T-helper 2 cell (primary cell): ENCODE measurements at places on chromosomes 12 and 14.

GRCh38 chr12:107549651-107550480, 135.7 kb upstream of the PWP1 start:
- DNase-seq: no peak

DNA sequence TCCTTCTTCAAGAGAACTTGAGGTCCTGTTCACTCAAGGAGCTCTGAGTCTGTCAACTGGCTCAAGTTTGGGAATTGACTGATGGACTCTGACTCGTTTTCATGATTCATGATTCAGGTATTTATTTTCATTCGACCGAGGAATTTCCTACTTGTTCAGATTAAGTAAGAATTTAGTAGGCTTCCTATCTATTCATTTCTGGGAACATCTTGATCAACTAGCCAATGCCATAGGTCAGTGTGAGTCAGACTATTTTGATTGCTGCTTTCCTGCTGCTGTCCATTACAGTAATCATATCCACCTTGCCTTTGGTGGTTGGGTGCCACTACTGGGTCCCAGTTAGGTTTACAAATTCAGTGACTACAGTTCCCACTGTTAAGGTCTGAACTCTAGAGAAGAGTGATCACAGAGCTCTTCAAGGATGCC, 6.1 kb downstream of the FAM186A start:
- DNase-seq: no peak

GRCh38 chr12:47079981-47080724, 394 bp upstream of the AMIGO2 start:
- DNase-seq: peak; percentile 7

DNA sequence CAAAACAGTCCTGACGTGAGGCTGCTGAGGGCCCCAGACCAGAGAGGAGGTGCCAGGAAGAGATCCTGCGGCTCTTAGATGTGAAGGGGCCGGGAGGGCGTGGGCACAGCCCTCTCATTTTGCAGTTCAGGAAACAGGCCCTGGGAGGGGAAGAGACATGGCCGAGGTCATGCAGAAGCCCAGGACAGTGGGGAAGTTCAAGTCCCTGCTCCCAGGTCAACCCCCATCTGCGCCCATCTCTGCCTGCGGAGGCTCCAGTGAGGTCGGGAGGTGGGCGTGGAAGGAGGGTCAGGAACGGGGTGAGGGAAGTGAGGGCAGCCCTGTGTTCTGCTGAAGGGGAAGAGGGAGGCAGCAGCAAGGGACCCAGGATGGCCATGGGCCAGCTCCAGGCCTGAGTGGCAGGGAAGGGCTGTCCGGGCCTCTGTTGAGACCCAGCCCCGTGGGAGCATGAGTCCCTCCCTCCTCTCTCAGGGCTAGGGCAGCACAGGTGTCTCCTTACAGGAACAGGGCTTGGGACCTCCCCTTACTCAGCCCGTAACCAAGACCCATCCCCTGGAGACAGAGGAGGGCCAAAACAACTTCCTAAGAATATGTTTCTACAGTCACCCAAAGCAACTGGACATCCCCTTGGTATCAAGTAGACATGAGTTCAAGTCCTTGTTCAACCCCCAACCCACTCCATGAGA, 90.8 kb downstream of the LGMN start:
- no peak for DNase-seq

GRCh38 chr12:40056373-40056772, 49.5 kb downstream of the SLC2A13 start:
- DNase-seq: no peak

DNA sequence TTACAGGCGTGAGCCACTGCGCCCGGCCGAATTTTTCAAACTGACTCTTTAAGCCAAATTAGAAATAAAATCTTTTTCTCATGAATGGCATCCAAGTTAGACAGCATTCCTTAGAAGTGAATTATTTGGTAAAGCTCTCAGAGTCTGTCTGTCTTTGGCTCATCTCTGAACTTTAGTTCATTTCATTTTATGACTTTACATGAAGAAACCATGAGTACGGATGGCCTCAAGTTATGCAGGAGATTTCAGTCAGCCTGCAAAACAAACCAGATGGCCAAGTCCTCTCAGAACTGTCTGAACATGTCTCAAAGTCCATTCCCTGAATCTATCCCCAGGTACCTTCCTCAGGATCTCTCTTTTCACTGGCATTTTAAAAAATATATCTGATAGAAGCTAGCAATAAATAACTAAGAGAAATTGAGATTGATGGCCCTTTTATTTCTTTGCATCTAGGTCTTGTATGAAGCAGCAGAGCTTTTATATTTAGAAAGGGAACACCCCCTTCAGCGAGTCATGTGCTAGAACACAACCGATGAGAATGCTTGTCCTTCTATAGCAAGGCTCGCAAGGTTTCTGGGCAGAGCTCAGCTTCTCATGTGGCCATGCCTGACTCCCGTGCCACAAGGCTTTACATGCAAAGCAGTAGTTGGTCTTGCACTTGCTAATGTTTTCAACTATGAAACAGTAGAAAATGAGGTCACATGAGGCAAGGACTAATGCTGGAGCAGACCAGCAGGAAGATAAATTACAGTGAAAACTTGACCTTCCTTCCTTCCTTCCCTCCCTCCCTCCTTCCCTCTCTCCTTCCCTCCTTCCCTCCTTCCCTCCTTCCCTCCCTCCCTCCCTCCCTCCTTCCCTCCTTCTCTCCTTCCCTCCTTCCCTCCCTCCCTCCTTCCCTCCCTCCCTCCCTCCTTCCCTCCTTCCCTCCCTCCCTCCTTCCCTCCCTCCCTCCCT, 125.0 kb downstream of the AKAP6 start:
- DNase-seq: no peak

- no peak for DNase-seq
Observed at GRCh38 chr14:95319312-95320077, at the start of gene CLMN. CLMN (minus strand) TSS chr14:95319908; CDS start chr14:95319792, 116 bp downstream.

DNA sequence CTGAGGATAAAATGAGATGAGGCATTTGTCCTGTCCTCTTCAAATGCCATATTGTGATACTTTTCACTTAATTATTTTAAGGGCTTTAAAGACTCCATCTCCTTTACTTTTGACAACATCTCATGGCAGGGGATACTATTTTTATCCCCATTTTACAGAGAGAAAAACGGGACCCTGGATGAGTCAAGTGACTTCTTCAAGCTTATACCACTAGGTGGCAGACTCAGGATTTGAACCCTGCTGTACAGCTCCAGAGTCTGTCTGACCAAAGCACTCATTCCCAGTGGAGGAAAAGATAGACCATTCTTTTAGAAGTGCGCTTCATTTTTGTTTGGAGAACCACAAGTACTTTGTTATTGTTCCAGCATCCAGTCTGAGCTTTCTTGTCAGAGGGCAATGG, 1.7 kb upstream of the SMOC1 start:
- no peak for DNase-seq

DNA sequence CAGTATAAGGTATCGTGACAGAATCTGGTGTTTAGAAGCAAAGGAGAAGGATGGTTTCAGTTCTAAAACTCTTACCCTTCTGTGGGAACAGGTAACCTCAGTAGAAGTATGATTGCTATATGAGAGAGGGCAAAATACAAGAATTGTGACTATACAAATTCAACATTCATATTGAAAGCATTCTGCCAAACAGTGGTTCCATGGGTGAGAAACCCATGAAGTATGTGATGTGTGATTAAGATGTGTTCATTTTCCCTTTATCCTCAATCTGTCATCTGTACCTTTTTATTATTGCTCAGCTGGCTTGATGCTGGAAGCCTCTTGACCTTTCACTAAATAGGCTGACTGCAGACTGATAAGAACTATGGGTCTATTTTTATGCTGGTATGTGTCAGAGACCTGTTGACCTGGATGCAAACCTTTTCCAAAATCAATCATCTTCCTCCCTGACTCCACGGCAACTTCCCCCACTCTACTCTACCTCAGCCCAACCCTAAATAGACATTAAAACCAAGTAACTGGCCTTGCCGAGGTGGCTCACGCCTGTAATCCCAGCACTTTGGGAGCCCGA, 109.6 kb downstream of the STXBP6 start:
- no peak for DNase-seq

GRCh38 chr12:47560415-47560814, 145.4 kb downstream of the RPAP3 start:
- no peak for DNase-seq

DNA sequence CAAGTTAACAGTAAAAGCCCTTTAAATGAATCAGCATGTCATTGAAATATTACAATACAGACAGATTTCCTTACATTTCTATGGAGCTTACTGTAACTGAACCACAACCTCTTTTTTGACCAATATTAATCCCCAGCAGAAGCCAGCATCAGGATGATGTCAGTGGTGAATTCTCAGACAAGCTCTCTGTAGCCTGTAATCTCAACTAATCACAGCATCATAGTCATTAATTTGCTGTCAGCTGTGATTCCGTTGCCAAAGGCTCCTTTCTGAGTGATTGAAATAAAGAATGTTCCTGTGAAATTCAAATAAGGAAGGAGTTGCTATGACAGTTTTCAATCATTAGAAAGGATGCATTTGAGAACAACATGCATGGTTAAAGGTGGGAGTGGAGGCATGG, 323.1 kb downstream of the PDZRN4 start:
- DNase-seq: no peak

- no peak for DNase-seq
Observed at GRCh38 chr12:119676022-119676421, 8.1 kb downstream of the PRKAB1 start.

DNA sequence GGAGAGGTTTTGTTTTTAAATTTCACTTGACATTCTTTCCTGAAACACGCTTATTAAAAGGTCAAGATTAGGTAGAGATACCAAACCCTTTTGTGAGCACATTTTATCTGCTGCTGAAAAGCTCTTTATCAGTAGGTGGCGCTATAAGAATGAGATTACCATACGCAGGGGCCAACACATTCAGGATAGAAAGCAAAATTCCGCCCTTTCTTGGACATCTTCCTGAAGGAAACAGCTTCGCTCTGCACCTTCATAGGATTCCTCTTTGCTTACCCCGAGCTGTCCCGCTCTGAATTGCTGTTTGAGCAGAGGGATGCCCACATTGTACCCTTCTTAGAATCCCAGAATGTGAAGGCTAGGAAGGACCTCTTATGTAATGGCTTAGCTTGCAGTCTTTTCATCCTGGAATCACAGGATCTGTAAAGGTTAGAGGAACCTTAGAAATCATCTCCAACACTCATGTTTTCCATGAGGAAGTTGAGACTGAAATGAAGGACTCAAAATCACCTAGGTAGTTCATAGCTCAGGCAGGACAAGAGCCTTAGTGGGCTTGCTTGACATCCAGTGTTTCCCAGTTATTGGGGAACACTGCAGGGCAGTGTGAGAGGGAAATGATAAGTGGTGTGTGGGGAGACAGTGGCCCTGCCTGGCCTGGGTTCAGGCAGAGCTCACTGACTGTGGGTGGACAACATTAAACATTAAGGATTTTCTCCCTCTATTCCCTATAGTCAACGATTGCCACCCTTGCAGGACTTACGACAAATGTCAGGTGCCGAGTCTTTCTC, 38.7 kb upstream of the CRY1 start:
- DNase-seq: peak; percentile 31

- peak; percentile 90 for DNase-seq
Observed at GRCh38 chr12:3752096-3752709, 706 bp downstream of the CRACR2A start.

GRCh38 chr12:29350080-29350479, 30.9 kb downstream of the ERGIC2 start:
- DNase-seq: no peak

DNA sequence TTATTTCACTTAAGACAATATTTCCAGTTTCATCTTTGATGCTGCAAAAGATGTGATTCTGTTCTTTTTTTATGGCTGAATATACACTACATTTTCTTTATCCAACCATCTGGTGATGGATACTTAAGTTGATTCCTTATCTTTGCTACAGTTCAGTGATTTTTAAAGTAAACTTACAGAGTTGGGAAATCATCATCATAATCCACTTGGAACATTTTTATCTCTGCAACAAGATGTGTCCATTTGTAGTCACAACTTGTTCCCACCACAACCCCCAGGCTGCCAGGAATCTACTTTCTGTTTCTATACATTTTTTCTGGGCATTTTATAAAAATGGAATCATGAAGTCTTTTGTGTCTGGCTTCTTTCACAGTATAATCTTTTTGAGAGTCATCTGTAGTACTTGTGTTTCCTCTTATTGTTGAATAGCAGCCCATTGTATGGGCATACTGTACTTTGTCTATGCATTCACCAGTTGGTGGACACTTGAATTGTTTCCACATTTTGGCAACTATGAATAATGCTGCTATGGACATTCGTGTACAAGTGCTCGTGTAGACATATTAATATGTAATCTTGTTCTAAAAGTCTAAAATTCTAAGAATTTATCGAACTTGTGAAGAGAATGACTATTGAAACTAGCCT, 212.5 kb upstream of the DDHD1 start:
- no peak for DNase-seq

GRCh38 chr12:32490801-32491200, 91.4 kb downstream of the FGD4 start:
- no peak for DNase-seq

- DNase-seq: no peak
Observed at GRCh38 chr14:61064210-61064609, 83.2 kb downstream of the SLC38A6 start.

DNA sequence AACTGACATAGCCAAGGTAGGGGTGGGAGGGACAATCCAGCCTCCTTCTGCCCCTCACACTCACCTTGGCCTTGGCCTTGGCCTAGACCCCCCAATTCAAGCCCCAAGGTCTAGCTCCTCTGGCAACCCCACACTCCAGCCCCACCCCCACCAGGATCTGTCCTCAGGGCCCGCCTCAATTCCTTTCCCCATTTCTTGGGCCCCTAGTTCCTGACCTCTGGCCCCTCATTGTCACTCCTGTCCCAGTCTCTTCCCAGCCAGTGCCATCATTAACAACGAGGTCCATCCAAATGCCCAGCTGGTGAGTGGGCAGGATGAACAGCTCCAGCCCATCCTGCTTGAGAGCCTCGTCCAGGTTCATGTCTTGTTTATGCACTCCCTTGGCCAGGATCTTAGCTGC, 6.8 kb upstream of the GDF11 start:
- DNase-seq: no peak

- no peak for DNase-seq
Observed at GRCh38 chr12:126856958-126857357, 1410.0 kb upstream of the TMEM132C start.

GRCh38 chr14:106309423-106309822, 783.0 kb downstream of the TMEM121 start:
- no peak for DNase-seq

DNA sequence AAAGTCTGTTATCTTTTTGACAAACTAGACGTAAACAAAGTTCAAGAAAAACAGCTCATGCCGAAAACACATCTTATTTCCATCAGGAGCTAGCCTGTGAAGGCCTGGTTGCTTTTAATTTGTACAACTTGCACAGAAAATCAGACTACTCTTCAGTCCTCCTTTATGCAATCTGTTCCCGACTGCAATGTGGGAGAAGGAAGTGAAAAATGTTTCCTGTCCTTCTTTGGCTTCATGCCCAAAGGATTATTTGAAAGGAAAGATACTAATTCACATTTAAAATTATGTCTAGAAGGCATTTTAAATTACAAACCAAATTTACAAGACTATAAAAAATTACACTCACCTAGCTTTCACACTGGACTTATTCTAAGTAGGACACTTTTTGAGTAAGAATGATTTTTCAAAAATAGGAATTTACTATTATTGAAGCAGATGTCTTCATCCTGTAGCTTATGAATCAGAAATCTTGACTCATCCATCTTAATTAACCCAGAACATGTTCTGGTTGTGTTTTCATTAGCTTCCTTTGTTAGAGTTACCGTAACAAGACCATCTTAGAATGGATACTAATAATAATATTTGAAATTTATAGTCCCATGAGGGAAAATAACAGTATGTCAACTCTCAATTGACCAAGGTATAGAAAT, 272.6 kb downstream of the PRKD1 start:
- no peak for DNase-seq

- no peak for DNase-seq
Observed at GRCh38 chr12:127238107-127238506, 1028.9 kb upstream of the TMEM132C start.

GRCh38 chr12:117533687-117534086, 172.3 kb upstream of the NOS1 start:
- no peak for DNase-seq
